ENCODE measurements at places on chromosomes 11 and 22.

DNA sequence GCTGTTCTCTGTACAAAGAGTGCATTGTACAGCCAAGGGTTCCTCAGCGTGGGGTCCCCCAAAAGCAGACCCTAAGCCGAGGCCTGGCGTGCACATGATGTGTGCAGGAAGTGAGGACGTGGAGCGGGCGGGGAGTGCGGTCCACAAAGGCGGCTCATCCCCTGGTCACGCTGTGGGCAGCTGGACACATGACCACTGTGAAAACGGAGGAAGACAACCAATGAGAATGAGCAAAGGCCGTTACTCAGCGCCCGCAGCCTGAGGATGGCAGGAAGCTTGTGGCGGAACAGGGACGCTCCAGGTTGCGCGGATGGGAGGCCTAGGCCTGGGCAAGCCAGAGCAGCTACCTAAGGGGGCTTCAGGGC, 1263.7 kb downstream of the BRD1 start:
- no peak for DNase-seq

DNA sequence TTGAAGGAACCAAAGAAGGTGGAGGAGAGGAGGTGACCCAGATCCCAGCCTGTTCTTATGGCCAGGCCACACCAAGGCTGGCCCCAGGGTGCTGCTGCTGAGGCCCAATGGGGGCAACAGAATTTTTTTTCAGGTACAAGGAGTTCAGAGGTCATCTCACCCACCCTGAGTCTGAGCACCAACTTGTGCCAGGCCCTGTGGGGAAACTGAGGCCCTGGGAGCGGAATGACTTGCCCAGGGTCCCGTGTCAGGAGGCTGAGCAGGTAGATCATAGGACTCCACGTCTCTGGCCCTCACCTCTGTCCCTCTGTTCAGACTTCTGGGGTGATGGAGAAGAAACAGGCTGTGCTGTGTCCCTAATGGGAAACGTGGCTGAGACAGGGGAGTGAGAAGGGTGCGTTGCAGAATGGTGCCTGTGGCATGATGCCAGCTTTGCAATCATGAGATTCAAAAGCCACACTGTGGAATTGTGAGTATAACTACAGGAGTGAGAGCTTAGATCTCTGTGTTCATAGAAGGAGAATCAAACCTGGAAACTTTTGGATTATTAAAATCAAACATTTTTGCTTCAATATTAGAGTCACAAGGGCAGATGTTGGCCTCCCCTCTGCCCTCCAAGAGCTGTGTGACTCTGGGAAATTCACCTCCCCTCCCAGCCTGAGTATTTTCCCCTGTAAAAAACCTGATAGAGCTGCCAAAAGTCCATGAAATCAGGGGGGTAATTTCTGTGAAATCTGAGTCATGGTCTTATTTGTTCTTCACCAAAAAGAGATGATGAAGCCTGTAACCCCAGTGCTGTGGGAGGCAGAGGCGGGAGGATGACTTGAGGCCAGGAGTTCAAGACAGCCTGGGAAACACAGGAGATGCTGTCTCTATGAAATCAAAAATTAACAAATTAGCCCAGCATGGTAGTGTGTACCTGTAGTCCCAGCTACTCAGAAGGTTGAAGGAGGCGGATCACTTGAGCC, 874 bp downstream of the APOL1 start:
- DNase-seq, result no peak

DNA sequence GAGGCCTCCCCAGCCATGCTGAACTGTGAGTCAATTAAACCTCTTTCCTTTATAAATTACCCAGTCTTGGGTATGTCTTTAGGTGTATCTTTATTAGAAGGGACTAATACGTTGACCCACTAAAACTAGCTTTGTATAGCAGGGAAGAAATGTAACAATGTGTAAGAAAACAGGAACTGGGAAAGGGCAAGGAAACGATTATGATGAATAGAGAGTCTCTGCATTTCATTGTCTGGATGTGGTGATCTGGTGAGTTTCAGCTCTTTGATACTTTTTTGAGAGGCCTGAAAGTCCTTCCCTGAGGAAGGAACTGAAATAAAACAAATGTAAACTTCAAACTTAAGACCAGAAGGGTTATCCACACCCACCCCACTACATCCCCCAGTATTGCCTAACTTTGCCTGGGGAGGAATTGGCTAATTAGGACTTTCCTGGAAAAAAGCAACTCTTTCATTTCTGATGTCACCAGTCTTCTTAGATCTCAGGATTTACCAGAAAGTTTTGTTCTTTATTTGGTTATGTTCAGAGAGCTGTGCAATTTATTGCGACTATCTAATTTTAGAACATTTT, 119.0 kb downstream of the LDLRAD3 start:
- DNase-seq, result no peak

GRCh38 chr22:21025266-21025665, 7.1 kb downstream of the SLC7A4 start:
- DNase-seq, result peak; percentile 76

DNA sequence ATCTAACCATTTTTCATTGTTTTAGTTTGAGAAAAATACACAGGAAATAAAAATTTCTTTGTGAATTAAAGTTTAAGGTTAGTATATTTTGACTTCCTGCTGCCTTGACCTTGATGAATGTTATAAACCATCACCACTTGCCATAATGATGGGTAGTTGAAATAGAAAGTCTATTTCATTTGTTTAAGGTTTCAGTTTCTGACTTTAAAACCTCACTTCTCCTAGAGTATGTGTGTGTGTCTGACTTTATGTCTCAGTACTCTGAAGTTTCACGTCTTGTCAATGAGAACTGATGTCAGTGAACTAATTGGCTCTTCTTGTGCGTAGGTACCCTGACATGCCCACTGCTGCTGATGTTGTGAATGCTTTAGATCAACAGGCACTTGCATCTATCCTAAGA, 188.2 kb downstream of the METTL15 start:
- DNase-seq, result no peak

DNA sequence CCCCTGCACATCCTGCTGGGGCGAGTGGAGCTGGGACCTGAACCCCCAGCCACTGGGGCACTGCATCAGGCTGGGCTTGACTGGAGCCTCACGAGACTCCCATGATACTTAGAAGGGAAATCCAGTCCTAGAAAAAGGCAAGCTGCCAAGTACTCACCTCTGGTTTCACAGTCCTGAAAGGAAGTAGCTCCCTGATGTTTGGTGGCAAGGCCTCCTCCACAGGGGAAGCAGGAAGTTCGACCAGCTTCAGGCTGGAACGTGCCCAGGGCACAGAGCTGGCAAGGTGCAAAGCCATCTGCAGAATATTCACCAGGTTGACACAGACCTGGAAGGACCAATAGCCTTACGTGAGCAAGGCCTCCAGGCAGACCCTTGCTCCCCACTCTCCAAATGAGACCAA, 26.8 kb upstream of the NRIP3 start:
- DNase-seq, result peak; percentile 69

DNA sequence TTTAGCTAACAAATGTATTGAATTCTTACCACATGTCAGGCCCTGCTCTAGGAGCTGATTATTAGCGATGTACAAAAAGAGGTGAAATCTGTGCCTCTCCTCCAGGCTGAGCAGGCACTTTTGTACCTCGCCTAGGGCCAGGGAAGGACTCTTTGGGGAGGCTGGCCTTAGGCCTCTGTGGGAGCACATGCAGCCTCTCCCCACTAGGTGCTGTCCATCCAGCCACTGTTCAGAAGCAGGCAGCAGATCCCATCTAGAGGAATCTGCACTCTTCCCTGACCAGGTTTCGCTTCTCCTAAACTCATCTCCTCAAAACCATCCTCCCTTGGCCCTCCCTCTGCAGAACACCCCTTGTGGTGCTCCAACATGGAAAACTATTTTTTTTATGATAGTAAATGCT, 51.9 kb upstream of the WT1 start:
- no peak for DNase-seq

DNA sequence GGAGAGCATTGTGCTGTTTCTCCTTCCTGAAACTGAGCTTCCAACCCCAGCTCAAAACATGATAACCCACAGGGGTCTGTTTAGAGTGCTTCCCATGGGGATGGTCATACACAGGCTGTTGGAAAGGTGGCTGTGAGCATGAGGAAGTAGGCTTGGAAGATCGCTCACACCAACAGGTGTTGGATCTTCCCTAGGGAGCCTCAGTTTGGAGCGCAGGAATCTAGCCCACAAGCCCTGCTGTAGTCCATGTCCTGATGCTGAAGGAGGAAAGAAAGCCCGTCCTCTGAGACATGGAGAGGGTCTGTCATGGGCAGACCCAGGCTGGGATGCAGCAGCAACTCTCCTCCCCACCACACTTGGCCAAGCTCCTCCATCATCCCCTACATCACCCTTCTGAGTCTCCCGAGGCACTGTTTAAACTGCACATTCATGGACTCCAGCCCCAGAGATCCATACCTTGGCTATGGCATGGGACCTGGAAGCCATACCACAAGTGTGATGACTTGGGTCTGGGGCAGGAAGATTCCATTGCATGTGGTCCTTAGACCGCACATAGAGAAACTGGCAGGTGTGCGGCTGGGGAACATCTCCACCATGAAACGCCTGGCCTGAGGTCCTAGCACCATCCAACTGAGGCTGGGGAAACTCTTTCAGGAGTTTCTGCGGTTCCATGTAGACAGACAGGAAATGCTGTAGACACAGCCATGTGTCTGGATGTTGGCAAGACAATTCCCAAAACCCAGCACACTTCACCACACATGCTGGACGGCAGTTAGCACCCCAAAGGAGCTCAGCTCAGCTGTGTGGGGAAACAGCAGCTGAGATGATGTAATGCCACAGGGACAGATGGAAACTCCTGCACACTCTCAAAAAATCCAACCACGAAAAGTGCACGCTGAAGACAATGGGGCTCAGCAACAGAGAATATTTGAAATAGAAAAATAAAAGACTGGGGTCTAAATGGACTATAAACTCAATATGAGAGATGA, 27.6 kb upstream of the TTC12 start:
- DNase-seq, result no peak

- no peak for DNase-seq
Observed at GRCh38 chr11:120722524-120722923, 211.0 kb downstream of the GRIK4 start.

DNA sequence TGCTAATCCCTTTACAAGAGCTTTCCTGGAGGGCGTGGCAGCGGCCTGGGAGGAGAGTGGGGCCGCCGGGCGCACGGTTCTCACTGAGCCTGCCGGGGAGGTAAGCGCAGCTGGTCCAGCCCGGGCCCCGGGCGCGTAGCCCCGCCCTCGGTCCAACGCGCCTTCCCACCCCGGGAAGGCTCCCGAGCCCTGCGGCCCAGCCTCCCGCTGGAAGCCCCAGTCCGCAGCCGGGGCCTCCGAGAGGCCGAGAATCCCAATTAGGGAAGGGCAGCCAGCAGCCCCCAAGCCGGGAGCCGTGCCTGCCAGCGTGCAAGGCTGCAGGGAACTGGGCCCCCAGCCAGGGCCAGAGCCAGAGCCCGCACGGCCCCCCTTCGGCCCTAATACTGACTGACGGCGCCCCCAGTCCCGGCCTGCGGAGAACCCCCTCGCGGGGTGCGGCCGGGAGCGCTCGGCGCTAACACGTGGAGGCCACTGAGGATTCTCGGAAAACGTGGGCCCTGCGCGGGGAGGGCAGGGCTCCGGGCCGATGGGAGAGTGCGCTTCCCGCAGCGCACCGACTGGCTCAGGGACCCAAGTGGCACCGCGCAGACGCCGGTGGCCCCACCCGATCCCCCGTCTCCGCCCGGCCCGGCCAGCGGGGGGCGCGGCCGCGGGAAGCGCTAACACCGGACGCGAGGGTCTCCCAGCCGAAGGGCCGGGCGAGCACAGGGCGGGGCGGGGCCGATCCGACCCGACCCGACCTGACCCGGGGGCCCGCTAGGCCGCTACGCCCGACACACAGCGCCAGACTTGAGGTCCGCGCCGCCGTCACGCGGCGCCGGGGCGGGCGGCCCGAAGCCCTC, 5.7 kb downstream of the ZFTA start:
- DNase-seq, result no peak

DNA sequence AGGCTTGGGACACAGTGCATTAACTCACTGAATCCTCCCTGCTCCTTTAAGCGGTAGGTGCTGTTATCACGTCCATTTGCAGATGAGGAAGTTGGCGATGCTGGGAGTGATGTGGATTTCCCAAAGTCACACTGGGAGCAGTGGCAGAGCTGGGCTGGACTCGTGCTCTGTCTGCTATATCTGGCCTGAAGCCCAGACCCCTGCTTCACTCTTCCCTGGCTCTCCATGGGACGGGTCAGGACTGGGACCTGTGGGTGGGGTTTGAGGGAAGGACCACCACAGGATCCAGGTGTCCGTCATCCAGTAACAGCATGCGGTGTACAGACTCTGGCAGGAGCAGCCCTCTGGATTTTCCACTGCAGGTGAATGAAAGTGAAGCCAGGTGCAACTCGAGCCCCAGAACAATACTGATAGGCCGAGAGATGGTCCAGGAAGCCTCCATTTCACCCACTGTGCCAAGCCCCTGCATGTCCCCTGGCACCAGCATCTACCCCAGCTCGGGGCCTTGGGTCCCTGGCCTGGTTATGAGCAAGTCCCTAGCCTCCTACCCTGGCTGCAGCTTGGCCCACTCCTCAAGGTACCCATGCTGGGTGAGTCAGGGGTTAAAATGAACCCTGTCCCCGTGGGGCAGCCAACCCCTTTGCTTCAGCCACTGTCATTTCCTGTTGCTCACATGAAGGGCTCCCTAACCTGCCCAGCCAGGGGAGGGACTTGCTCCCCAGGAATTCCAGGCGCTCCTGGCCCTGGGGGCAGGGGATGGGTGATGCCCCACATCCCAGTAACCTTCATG, 4.2 kb downstream of the USP2 start:
- peak; percentile 51 for DNase-seq

DNA sequence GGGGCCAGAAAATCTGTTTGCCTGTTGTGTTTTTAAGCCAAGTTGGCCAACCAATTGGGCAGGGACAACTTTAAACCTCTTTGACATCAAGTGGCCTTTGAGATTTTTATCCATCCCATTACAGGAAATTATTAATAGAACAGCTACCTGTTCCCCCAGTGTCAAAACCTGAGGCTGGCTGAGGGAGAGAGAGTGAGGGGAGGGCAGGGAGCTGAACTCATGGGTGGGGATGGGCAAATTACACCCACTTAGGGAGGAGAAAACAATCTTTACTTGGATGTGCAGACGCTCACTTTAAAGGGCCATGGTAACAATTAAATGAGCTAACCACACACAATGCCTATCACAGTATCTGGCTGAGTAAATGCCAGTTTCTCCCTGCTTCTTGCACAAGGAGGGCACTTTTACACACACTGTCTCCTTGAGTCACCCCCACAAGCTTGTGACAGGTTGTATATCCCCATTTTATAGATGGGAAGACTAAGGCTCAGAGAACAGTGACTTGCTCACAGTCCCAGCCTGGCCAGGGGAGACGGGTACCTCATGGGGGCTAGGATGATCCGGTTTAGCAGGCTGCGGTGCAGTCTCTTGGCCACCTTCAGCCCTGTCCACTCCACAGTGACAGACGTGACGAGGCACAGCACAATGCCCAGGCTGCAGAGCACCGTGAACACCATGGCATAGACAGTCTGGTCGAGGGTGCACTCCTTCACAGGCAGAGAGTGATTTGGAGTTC, 17.8 kb upstream of the KCNJ11 start:
- DNase-seq, result no peak

Data from ureter (tissue), 1 donor.